Effector CD8-positive, alpha-beta T cell (primary cell): ENCODE measurements at places on chromosomes 12 and 14.

DNA sequence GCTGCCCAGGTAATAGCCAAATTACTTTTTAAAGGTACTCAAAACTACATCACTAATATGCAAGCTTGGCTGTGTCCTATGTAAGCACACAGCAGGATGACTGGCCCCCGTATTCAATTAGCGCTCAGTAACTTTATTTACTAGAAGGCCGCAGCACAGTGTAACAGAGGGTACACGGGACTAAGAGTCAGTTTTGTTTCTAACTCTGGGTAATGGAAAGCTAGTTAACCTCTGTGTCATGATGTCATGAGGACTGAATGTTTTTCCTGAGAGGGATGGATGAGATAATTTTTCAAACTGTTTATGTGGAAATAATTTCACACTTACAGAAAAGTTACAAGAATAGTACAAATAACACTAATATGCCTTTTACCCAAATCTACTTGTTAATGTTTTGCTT is 27.1 kb downstream of the GALNT4 start:
- no peak for DNase-seq

DNA sequence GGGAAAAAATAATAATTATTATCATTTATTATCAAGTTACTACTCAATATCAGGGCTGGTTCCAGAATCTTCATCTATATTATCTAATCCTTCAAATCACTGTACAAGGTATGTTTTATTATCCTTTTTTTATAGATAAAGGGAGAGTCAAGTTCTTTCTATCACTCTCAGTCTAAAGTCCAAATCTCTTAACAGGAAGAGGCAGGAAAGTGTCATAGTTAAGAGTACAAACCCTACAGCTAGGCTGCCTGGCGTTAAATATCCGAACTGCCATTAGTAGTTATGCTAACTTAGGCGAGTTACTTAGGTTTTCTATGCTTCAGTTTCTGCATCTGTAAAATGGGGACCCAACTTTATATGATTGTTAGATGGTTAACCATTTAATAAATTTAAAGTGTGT is 99.4 kb upstream of the CCDC91 start:
- DNase-seq: no peak

DNA sequence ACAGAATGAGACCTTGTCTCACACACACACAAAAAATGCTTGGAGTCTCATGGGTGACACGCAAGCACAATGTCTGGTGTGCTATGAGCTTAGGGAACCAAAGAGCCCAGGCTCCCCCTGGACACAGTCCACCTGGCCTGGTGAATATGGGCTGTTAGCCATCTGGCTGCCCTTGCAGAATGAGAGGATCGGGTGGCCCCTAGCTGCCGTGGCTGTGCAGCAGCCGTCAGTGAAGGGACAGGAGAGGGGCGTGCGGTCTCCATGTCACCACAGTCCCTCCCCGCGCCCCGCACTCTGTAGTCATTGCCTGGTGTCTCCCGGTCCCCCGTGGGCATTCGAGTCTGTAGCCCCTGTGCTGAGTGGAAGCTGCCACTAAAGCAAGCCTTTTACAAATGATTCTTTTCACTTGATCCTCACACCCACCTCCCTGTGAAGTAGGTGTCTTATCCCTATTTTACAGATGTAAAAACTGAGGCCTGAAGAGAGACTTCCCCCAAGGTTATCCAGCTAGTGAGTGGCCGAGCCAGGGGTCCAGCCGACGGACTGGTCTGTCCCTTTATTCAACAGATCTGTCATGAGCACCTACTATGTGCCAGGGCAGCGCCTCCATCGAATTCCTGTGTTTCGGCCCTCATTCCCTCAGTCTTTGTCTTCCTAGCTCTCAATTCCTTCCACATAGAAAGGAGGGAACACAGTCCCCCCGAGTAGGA is 18.8 kb downstream of the MVK start:
- DNase-seq: no peak

DNA sequence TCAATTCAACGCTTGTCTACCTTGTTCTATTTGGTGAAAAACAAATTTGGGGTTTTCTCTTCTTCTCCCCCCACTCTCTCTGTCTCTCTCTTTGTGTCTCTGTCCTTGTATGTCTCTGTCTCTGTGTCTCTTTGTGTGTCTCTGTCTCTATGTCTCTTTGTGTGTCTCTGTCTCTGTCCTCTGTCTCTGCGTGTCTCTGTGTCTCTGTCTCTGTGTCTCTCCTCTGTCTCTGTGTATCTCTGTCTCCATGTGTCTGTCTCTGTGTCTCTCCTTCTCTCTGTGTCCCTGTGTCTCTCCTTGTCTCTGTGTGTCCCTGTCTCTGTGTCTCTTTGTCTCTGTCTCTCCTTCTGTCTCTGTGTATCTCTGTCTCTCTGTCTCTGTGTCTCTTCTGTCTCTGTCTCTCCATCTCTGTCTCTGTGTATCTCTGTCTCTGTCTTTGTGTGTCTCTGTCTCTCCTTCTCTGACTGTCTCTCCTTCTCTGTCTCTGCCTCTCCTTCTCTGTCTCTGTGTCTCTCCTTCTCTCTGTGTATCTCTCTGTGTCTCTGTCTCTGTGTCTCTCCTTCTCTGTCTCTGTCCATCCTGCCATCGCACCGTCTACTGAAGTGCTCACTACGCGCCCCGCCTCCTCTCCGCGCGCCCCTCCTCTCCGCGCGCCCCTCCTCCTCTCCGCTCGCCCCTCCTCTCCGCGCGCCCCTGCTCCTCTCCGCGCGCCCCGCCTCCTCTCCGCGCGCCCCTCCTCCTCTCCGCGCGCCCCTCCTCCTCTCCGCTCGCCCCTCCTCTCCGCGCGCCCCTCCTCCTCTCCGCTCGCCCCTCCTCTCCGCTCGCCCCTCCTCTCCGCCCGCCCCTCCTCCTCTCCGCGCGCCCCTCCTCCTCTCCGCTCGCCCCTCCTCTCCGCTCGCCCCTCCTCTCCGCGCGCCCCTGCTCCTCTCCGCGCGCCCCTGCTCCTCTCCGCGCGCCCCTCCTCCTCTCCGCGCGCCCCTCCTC is 12.8 kb downstream of the LRCOL1 start:
- no peak for DNase-seq

- no peak for DNase-seq
Observed at GRCh38 chr12:31310488-31310887, 15.5 kb downstream of the SINHCAF start.

DNA sequence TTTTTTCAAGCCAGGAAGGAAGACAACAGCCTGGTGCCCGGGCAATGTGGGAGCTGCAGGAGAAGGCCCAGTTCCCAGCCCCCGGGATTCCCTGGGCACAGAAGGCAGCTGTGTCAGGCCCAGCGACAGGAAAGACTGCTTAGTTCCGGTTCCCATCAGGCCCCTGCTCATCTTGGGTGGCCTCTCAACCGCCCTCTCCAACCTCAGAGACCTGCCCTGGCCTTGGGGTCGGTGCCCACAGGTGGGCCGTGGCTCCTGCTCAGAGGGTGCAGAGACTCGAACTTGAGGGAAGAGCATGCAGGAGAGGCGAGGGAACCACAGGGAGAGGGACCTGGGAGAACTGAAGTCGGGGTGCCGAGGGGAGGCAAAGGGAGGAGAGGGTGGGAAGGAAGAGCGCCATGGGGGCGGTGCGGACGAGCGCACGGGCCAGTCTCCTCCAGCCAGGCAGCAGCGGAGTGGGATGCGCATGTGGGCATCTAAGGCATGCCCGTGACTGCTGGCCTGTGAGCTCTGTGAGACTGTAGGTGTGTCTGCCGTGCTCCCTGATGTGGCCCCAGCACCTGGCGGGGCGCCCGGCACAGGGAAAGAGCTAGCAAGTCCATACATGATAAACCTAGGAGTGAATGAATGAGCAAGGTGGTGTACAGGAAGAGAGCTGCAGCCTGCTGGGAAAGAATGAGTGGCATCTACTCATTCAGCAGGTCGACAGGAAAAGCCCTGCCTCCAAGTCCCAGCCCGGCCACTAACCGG is 42.7 kb downstream of the SSH1 start:
- DNase-seq: no peak

GRCh38 chr12:65614259-65614889 is 209.9 kb upstream of the HMGA2 start:
- DNase-seq: no peak

GRCh38 chr14:29953501-29953900 is 25.9 kb upstream of the PRKD1 start:
- no peak for DNase-seq

DNA sequence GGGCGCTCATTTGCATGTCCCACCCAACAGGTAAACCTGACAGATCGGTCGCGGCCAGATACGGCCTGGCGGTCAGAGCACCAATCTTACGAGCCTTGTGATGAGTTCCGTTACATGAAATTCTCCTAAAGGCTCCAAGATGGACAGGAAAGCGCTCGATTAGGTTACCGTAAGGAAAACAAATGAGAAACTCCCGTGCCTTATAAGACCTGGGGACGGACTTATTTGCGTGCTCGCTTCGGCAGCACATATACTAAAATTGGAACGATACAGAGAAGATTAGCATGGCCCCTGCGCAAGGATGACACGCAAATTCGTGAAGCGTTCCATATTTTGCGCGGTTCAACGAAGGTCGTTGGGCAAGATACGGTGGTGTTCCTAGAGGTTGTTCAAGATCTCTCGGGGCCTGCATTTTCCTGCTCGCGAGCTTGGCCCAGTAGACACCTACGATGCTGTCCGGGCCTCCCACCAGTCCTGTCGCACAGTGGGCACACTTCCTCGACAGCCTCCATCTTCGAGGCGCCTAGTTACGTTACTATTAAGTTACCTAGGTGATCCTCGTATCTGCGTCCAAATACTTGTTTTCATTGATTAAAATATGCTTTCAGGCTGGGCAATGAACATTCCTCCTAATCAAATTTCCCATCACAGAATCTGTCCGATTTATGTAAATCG is at the start of gene RNU6-7:
Gene RNU6-7, plus strand, starts transcription at position 230 of the 675 bp plus-strand sequence.
- peak; percentile 73 for DNase-seq

- DNase-seq: no peak
Observed at GRCh38 chr12:123401753-123402683, 18.1 kb downstream of the KMT5A start.

DNA sequence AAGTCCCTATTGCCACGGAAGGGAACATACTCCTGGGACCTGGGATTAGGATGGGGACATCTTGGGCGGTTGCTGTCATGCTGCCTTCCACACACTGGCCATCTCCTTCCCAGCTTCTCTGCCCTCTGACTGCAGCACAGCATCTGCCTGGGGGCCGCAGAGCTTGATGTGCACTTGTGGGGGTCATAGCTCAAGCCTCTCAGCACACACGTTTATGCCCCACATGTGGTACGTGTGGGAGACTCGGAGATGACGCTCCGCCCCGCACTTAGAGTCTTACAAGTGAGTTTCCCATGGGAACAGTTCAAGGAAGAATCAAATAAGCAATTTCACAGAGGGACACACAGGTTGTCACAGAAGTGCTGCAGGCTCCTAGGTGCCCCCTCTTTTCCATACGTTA is 8.6 kb downstream of the ACADS start:
- no peak for DNase-seq

- DNase-seq: no peak
Observed at GRCh38 chr14:74014299-74014698, 4.8 kb downstream of the ENTPD5 start.

DNA sequence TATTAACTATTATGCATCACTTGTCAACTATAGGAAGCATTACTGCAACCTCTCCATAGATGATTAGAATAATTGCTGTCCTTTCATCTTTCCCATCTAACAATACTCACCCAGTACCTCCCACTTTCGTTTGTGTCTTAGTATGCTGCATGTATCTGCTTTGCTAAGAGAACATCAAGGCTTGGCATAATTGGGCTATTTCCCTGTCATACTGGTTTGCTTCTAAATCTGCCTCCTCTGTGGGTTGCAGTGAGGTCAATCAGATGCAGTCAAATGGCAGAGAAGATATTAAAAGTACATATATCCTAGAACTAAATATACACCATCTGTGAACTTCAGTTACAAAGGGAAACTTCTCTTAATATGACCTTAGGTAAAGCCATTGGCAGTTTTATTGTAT is 710.8 kb downstream of the DIO2 start:
- no peak for DNase-seq

- DNase-seq: no peak
Observed at GRCh38 chr12:62248873-62249272, 11.3 kb upstream of the USP15 start.

DNA sequence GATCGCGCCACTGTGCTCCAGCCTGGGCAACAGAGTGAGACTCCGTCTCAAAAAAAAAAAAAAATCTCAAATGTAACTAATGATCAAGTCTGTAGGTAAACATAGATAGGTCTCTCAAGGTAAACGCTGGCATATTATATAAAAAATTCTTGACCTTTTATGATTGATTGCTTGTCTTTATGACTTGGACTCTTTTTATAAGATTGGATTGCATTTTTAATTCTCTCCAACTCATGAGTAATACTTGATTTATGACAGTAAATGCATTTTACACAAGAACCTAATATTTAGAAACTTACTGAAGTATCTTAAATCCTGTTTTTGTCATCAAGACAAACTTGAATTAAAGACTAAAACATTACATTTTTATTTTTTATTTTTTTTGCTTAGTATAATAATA is 16.1 kb downstream of the ARF6 start:
- DNase-seq: no peak

- no peak for DNase-seq
Observed at GRCh38 chr12:120761519-120761934, 35.9 kb downstream of the ACADS start.

DNA sequence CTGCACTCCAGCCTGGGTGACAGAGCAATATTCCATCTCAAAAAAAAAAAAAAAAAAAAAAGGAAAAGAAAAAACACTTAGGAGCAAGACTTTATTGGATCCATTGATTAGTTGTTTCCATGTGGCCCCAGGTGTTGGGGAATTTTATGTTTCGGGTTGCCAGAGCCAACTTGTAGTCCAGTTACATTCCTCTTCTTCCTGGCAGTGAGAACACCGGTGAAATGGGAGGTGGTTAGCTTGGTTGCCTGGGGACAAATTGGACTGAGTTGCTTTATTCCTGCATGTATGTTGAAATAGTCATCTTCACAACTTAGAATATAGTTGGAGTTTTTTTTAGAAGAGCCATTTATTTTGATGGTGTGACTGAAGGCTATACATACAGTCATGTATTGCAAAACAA is 12.6 kb downstream of the RCOR1 start:
- no peak for DNase-seq
